ENCODE measurements at places on chromosomes 16 and 17. TPM values are rescaled to one million over a fixed set of nuclear protein-coding genes. Genes with fewer than 3 reads are reported as not detected.

KRT24 gene
- not detected for polyA plus RNA-seq

SRL gene
- not detected for polyA plus RNA-seq

DNA sequence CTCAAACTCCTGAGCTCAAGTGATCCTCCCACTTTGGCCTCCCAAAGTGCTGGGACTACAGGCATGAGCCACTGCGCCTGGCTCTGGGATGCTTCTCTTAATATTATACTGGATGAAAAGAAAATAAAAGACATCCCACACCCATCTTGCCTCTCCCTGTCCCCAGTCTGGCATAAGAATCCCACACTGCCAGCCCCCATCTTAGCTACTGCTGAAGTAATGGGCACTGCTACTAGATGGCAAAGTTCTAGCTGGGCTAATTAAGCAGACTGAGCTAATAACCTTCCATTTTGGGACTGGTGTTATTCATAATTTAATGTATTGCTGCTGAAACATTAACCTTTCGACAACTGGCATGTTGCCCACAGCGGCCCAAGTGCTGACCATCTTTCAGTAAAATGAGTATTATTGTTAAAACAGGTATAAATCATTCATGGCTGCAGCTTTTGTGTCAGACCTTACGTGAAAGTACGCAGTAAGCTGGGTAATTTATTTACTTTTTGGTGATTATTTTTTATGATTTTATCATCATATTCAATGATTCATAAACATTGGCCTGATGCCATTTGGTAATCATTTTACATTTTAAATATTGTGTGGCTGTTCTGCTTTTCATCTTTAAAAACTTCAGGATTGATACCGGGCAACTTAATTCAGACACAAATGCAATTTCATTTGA is 47.4 kb upstream of the ZFHX3 start:
- no peak for DNase-seq

DNA sequence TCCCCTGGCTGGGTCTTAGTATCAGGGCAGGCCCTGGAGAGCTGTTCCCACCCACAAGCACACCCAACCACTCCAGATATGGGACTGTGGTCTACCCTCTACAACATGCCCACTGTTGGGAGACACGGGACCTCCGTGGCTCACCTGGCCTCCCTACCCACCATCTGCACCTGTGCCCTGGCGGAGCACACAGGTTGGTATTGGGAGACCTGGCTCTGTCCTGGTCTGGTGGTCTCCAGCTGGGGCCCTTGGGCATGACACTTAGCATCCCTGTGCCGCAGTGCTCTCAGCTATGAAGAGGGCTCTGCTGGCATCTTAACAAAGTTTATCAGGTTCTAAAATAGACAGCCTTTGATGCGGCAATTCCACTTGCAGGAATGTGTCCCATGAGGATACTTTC is 5.8 kb downstream of the C16orf95 start:
- no peak for DNase-seq
